ENCODE measurements at places on chromosomes 6 and 20.

DNA sequence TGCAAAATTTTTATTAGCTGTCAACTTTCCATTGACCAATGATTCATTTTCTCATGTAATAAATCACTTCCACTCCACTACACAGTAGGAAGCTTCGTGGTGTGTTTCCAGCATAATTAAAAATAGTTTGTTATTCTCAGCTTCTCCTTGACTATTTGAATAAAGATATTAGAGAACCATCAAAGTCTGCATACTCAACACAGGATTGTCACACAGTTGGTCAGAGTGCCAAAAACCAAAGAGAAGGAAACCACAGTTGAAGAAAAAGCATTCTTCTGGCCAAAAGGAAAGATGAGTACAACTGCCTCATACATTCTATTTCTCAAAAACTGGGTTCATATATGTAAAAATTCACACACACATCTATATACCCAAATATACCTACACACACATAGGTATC is 455.1 kb upstream of the HSF2 start:
- DNase-seq = no peak

GRCh38 chr20:51034988-51035656 is 12.2 kb upstream of the KCNG1 start:
- no peak for DNase-seq

DNA sequence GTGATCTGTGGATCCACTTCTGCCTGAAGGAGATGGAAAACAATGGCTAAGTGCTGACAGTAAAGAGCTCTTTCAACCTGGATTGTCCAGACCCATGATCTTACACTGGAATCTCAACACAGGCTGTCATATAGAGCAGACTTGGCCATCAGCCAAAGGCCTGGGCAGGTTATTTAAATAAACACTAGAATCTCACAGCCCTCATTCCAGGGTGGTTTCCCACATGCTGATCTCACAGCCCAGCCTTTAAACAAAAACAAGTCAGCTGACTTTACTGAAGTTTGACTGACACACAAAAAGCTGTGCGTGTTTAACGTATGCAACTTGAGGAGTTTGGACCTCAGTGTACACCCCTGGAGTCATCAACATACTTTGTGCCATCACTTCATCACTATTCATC is 28.4 kb downstream of the SYNDIG1 start:
- no peak for DNase-seq

DNA sequence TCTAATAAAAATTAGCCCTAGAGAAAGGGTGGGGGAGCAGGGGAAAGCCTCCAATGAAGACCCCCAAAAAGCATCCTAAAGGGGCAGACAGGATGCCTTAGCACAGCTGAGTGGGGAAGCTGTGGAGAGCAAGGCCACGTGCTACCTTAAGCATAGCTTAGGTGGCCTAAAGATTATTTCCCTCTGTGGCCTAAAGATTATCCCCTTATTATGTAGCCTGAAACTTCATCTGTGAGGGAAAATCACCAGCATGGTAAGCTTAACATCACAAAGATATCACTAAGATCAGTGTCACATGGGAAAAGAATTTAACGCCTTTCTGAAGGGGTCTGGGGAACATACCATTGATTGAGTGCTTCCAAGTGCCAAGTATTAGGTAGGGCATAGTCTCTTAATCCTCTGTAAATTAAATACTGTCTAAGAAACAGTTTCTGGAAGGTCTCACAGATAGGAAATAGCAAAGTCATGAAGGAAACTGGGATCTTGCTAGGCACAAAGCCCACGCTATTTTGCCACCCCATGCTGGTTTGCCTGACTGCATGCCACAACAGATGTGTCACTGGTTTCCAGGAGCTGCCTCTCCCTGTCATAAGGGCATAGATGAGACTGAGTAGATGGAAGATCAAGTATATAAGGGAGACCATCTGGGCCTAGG is 170.0 kb downstream of the HACE1 start:
- DNase-seq = no peak

GRCh38 chr6:20633566-20634340 is 99.5 kb downstream of the CDKAL1 start:
- DNase-seq = no peak

DNA sequence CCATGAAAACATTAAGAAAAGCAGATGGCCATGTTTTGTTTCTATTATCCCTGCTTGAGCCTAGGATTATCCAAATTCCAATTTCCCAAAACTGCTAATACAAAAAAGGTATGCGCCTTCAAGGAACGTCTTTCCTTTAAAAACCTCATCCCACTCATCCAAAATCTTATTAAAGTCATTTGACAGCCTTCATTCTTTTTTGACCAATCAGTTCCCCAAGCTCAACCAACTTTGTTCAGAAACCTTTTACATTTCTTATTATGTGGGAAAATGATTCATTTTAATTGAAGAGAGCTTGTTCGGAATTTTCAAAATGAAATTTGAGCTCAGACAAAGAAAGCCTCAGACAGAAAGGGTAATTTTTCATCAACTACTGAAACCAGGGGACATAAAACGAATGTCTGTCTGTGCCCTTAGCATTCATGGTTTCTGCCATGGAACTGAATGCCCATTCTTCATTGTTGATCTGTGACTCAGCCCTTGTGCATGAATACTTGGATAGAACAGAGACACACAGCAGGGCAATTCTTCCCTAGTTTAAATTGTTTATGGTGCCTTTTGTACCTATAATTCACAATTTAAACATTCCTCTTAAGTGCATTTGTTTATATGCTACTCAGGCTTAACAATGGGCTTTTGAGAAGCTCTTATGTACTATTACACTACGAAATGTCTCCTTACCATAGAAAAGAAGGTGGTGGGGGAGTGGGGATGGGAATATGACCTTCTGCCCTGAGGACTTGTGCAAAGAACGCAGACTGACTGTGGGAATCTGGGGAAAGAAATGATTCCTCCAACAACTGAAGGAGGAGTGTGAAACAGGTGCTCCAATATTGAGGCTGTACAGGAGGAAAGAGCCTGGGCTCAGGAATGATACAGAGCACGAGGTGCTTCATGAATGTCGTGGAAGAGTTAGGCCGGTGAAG is 49.8 kb upstream of the ERVFRD-1 start:
- no peak for DNase-seq

GRCh38 chr6:63919556-63920110 is 284.0 kb downstream of the PHF3 start:
- no peak for DNase-seq

- DNase-seq = no peak
Observed at GRCh38 chr20:385448-385847, 4.9 kb downstream of the TRIB3 start.

- DNase-seq = no peak
Observed at GRCh38 chr6:163337958-163338357, 76.6 kb upstream of the QKI start.

DNA sequence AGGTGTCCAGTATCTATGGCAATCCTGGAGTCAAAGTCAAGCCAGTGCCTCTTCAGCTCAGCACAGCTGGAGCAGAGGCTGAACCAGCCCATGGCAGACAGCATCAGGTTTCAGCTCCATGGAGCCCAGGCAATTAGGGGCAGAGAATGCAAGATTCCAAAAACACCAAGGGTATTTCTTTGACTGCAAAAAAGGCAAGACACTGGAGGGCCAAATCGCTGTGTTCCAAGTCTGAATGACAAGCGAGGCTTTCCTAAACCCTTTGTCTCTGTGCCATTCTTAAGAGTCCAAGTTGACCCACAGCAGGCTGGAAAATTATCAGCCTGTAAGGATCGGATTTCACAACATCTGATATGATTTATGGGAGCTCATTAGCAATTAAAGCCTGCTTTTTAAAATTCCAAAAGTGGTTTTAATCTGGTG is 49.7 kb upstream of the TGM3 start:
- DNase-seq = no peak

DNA sequence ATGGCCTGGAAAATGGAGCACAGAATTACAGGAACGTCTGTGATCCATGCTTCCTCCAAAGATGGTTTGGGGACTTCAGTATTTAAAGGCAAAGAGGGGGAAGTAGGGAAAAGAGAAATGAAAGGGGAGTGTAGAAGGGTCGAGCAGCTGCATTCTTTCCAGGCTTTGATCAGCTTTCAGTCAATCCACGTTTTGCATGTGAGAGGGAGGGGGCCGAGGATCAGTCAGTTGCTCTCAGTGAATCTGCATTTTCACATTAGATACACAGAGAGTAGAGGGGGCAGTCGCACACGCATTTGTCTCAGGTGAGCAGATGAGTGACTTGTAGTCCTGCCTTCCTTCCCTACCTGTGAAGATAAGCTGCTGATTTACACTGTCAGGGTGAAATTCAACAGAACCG is 78.8 kb downstream of the FOXF2 start:
- no peak for DNase-seq

DNA sequence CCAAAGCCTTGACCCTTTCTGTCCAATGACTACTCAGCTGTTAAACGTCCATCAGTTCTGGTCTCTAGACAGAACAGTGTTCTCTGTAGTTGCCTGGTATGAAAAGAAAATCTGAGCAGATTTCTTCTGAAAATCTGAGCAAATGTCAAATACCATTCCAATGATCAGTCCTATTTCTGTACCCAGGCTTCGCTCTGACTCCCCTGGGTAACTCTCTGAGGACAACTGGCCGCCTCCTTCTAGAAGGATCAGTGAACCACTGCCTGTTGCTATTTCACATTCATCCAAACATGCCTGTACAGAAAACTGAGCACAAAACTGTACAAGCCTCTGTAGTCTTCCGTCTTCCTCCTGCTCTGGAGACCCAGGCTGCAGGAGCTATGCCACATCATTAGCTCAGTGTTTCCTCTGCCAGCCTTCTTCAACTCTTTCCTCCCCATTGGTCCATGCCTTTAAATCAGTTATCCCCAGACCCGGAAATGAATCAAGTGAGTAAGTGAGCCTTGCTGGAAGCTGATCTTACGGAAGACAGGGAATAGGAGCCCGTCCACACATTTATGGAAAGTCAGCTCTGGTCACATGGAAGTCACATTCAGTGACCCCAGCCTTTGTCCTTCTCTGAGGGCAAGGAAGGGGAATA is 63.3 kb downstream of the DAAM2 start:
- DNase-seq = no peak

DNA sequence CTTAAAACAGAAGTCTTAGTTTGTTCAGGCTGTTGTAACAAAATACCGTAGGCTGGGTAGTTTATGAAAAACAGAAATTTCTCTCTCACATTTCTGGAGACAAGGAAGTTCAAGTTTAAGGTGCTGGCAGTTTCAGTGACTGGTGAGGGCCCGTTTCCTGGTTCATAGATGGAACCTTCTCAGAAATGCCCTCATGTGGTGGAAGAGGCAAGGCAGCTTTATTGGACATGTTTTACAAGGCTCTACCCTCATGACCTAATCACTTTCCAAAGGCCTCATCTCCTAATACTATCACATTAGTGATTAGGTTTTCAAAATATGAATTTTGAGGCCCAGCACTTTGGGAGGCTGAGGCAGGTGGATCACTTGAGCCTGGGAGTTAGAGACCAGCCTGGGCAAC is 2.4 kb downstream of the HEBP2 start:
- DNase-seq = no peak

DNA sequence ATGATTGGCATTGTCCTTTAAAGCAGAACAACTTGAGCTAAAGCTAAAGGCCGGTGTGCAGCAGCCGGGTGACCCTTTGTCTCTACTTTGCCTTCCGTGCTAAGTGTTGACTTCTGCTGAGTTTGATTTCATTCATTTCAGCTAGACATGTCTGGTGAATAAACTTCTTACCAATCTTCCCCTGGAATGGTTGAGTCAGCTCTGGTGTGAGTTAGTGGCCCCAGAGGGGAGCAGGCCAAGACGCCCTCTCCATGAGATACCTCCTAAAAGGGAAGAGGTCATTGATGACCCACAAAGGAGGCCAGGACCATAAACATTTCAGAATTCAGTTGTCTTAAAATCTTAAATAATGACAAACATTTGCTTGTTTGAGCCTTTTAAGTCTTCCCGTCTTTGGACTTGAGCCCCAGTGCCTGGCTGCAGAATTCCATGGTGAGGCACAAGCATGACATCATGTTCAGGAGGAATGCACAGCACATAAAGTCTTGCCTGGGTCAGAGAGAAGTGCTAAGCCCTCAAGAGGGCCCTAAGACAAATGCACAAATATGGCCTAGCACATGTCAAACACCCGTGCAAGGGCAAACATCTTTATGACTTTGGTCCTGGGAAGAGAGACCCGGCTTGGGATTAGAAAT is 96.3 kb upstream of the NEDD9 start:
- no peak for DNase-seq

- DNase-seq = no peak
Observed at GRCh38 chr20:24077145-24077544, 88.6 kb upstream of the GGTLC1 start.

- no peak for DNase-seq
Observed at GRCh38 chr6:5778317-5778857, 228.3 kb downstream of the NRN1 start.

- DNase-seq = no peak
Observed at GRCh38 chr6:106857771-106858652, 116.5 kb downstream of the CD24 start.

- DNase-seq = no peak
Observed at GRCh38 chr6:23522792-23523547, 603.0 kb upstream of the NRSN1 start.

DNA sequence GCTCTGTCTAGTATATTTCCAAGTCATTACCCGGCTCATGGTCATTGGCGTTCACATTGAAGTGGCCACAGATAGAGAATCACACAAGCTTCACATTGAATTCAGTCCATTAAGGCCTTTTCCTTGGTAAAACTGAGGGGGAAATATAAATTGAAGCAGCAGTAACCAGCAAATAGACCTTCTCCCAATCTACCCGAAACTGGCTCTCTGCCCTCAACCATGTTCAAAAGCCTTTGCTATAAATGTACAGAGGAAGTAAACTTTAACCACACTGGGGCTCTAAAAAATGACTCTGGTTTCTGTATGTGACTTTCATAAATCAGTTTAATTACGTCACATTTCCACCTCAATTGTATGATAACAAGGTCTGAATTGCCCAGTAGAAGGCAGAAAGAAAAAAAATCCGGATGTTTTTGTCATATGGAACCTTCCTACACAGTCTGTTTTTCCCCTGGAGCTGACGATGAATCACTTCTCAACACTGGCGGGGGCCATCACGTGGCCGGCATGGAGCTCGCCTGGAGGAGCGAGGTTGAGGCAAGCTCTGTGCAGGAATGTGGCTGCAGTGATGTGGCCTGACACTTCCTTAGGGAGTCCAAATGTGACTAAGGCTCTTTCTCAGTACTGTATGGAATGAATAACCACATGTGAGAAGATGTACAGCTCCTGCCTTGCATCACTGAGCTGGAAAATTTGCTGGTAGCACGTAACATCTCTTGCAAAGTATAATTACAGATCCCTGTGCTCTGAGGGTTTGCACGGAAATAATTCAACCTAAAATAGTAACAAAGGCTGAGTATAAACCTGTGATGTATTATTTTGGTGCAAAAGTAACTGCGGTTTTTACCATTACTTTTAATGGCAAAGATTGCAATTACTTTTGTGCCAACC is 58.6 kb upstream of the SNX9 start:
- no peak for DNase-seq

DNA sequence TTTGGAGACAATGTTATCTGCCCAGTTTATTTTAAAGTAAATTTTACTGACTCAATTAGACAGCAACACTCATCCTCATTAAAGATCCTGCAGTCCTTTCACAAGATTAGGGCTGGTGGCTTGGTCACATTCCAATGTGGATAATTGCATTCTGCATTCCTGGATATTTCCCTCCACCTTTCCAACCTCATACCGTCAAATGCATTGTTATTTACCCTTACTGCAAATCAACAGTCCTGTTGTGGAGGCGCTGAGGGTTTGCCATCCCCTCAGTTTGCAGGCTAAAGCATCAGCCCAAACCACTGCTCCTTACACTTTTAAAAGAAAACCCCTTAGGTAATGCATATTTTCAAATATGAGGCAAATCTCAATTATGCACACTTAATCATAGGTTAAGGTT is 5.4 kb downstream of the CITED2 start:
- DNase-seq = no peak
